Amniotic stem cell (primary cell): ENCODE measurements at places on chromosomes 6 and 20.

DNA sequence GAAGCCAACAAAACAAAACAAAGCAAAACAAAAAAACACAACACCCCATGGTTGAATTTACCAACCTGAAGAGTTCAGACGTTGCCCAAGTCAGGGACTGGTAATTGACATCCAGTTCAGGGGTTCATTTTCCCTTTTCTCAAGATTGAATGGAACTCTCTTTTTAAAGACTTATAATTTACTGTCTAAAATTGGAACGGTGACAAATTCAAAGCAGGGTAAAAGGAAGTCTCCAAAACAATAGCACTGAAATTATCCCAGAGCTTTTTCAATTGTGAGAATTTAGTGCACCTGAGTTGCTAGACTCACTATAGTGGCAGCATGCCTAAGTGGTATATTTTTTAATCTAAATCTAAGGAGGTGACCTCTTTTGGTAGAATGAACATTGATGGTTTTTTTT is 90.9 kb upstream of the PREP start:
- no peak for DNase-seq

DNA sequence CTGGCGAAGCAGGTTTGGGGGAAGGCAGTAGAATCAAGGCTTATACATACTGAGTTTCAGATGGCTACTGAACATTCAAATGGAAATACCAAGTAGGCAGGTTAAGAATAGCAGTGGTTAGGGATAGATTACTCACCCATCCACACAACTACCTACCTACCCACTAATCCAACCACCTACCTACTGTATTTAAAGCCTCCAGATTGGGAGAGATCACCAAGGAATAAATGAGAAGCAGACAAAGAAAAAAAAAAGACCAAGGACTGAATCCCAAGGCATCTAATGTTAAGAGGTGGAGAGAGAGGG is 68.3 kb upstream of the SMIM29 start:
- DNase-seq = no peak

GRCh38 chr6:79813143-79813850 is 134.1 kb downstream of the ELOVL4 start:
- no peak for DNase-seq

DNA sequence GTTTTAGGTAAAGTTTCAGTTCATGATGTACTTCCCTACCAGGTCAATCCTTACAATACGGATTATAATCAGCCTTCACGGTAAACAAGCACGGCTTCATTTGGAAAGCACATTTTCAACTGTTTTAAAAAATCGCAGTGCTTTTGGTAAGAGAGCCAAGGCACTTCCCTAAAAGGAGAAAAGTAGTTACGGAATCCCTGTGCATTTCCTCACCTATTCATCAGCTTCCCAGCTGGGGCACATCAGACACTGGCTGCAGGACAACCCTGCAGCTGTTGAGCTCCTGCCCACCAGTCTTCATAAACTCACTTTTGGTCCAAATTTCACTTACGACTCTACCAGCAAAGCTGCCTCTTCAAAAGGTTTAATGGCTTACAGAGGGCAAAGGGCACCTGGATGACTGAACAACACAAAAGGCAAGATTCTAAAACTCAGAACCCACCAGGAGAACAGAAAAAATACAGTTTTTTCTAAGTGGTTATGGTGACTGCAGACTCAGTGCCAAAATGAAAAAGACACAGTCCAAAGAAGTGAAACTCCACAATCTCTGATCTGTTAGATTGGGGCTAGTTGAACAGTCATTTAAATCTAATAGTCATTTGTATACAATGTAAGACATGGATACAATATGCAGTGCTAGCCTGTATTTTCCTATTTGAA is 7.5 kb downstream of the SNX5 start:
- DNase-seq = no peak

GRCh38 chr20:667351-668034 is 8.1 kb downstream of the SCRT2 start:
- no peak for DNase-seq

DNA sequence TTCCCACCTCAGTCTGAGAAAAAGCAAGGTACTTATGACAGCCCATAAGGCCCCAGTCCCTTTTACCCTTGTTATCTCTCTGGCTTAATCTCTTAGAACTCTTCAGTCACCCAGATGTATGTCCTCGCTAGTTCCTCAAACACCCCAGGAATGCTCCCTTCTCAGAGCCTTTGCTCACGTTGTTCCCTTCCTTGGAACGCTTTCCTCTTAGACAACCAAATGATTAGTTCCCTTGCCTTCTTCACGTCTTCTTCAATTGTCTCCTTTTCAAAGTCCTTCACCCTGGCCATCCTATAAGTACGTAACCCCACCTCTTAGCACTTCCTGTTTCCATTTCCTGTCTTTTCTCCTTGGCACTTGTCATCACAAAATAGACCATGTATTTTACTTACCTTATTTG is 1.1 kb upstream of the APOBEC2 start:
- no peak for DNase-seq

DNA sequence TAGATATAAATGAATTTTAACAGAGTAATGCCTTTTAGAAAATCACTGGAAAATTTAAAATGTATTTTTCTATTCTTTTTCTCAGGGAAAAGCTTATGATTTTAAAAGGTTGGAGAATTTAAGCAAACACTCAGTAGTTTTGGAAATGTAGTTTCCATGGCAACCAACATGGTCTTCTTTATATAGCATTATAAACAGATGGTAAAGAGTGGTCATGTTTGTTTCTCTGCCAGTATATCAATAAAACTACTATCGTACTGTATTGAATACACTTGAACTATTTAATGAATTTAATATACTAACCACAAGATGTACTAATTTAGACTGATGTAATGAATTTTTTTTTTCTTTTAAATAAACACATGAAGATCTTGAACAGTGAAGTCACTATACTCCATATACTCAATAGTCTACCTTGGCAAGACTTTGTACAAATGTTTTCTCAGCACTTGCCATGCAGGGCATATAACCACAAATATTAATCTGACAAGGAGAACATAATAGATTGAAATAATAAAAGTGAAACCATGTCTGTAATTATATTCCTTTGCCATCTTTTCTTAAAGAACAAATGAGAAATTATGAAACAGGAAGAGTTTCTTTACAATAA is 105.5 kb downstream of the PDSS2 start:
- no peak for DNase-seq

- DNase-seq = no peak
Observed at GRCh38 chr20:51059862-51060261, 37.0 kb upstream of the KCNG1 start.

DNA sequence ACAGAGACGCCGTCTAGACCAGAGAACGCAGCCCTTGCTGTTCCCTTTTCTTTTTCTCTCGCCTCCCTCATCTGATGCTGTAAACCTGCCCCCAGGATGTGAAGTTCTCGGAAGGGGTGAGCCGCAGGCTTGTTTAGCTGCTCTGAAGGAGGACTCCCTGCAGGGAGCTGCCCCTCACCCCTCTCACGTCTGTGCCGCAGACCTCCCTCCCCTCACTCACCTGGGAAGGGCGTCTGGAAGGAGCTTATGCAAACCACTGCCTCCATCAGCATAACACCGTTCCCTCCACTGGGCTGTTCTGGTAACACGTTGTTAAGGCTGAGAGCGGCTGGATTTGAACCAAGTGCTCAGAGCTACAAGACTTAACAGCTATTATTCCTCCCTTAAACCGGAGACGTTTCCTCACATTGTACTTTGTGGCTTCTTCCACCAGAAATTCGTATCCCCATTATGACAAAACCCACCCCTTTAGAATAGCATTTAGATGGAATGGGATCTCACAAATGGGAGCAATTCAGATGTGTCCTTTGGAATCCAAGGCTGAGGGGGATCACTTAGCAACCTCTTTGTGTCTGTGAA is 99.8 kb downstream of the SMOC2 start:
- no peak for DNase-seq

GRCh38 chr6:22401932-22402331 is 105.1 kb upstream of the PRL start:
- DNase-seq = no peak

DNA sequence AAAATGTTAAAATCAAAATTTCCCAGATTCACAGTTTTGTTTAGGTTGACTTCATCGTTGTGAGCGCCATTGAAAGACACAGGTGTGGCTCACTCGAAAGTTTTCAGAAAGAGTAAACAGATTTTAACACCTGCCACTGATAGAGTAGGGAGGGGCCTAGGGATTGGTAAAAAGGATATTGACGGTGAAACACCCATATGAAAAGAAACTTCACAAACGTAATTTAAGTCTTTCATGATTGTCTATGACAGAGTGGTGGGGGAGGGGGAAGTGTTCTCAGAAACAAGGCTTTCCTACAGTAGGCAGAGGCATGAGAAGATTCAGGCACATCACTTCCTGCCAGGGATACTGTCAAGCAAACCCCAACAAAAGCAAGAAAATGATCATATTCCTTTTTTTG is 101.4 kb downstream of the PERP start:
- DNase-seq = no peak

DNA sequence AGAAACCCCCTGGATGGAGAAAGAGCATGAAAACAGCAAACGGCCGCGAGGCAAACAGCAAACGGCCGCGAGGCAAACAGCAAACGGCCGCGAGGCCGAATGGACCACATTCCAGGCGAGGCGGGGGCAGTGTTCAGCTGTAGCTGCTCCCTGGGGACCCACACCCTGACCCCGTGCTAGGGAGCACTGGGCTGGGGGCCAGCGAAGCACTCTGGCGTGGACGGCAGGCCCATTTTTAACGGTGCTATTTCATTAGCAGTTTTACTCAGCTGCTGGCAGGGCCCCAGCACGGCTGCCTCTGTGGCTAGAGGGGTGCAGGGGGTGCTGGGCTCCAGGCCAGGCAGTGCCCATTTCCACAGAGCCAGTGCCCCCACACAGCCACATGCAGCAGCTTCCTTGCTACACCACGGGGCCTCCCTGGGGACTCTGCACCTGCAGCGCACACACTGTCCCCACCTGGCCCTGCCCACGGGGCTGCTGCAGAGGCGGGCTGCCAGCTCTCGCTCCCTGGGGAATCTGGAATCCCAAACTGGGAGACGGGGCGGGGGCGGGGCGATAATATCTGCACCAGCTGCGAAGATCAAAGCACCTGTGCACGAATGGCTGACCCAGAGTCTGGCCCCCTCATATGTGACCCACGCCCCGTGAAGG is 35.6 kb upstream of the SLCO4A1 start:
- no peak for DNase-seq

GRCh38 chr6:157429248-157429647 is 48.3 kb downstream of the ZDHHC14 start:
- no peak for DNase-seq

GRCh38 chr6:63764318-63764916 is 128.8 kb downstream of the PHF3 start:
- DNase-seq = peak; percentile 1

- no peak for DNase-seq
Observed at GRCh38 chr6:141744971-141745370, 387.8 kb upstream of the GJE1 start.

DNA sequence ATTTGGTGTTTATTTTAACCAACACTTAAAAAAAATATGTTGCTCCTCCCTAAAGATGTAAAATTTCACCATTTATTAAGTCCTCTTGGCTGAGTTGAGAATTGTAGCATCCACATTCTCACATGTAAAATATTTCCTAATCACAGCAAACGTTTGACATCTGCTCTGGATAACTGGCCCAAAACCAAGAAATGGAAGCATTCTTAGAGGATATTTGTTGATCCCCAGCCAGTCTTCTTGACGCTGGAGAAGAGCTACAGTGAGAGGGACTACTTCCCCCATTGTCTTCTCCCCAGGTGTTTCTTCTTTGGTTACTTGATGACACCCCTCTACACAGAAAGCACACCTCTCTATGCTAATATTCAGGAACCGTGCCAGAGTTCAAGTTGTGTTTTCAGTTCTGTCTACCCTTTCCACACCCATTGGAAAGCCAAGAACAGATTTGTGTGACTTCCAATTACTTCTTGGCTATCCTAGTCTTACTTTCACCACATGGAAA is 454.5 kb upstream of the JAG1 start:
- DNase-seq = no peak

DNA sequence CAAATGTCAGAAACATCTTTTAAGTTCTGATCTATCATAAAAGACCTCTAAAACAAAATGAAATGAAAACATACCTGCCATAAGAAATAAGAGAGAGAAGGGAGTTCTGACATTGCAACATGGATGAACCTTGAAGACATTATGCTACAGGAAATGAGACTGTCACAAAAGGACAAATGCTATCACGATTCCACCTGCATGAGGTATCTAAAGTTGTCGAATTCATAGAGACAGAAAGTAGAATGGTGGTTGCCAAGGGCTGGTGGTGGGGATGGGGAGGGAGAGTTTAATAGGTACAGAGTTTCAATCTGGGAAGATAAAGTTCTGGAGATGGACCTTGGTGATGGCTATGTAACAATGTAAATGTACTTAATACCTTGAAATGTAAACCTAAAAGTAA is 3.3 kb downstream of the EZR start:
- no peak for DNase-seq

DNA sequence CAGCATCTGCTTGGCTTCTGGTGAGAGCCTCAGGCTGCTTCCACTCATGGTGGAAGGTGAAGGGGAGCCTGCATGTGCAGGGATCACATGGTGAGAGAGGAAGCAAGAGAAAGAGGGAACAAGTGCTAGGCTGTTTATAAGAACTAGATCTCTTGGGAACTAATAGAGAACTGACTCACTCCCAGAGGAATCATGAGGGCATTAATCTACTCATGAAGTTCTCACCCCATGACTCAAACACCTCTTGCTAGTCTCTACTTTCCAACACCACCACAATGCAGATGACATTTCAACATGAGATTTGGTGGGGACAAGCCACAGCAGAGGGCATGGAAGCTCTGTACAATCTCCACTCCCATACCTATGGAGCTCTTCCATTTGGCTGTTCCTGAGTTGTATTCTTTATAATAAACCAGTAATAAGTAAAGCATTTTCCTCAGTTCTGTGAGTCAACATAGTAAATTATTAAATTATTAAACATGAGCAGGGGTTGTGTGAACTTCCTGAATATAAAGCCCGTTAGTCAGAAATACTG is 524.1 kb upstream of the NRSN1 start:
- no peak for DNase-seq
